ENCODE measurements at places on chromosomes 5 and 9. TPM values are rescaled to one million over a fixed set of nuclear protein-coding genes. Genes with fewer than 3 reads are reported as not detected.

DNA sequence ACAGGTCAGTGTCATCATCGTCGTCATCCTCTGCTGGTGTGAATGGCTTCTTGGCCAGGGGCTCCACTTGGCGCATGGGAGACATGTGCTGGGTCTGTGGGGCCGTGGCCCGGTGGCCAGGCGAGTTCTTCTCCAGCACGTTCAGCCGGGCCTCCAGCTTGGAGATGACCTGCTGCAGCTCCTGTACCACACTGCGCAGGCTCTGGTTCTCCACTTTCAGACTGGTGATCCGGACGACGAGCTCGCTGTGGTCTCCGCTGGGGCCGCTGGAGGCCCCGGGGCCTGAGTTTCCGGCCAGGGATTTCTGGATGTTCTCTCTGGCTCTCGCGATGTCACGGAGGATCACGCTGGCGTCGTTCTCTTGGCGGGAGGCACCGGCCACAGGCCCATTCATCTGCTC lies 40.6 kb downstream of the ZNF484 start:
- H3K27ac ChIP-seq: no peak overlapping the region
- H3K27me3 ChIP-seq: no peaks in the 10 kb centered on the region
- H3K4me1 ChIP-seq: no peaks in the 10 kb centered on the region
- no peak for DNase-seq
- H3K36me3 ChIP-seq: peaks cover 20% of the 10 kb centered on the region
- no peak overlapping the region for H3K4me3 ChIP-seq

GRCh38 chr9:15512204-15512603 lies 1.4 kb upstream of the PSIP1 start:
- H3K27me3 ChIP-seq: no peaks in the 10 kb centered on the region
- no peak overlapping the region for H3K4me3 ChIP-seq
- peaks cover 28% of the 10 kb centered on the region for H3K36me3 ChIP-seq
- H3K4me1 ChIP-seq: peaks cover 36% of the 10 kb centered on the region
- DNase-seq: no peak

GRCh38 chr5:119340597-119341218 lies 15.1 kb upstream of the TNFAIP8 start:
- peak; percentile 85 for DNase-seq
- H3K4me3 ChIP-seq: peak overlapping the region; percentile 77
- peaks cover 90% of the 10 kb centered on the region for H3K4me1 ChIP-seq

GRCh38 chr9:6873857-6874256 lies 116.1 kb downstream of the KDM4C start:
- H3K4me3 ChIP-seq: no peak overlapping the region
- no peaks in the 10 kb centered on the region for H3K27me3 ChIP-seq
- no peaks in the 10 kb centered on the region for H3K4me1 ChIP-seq

DNA sequence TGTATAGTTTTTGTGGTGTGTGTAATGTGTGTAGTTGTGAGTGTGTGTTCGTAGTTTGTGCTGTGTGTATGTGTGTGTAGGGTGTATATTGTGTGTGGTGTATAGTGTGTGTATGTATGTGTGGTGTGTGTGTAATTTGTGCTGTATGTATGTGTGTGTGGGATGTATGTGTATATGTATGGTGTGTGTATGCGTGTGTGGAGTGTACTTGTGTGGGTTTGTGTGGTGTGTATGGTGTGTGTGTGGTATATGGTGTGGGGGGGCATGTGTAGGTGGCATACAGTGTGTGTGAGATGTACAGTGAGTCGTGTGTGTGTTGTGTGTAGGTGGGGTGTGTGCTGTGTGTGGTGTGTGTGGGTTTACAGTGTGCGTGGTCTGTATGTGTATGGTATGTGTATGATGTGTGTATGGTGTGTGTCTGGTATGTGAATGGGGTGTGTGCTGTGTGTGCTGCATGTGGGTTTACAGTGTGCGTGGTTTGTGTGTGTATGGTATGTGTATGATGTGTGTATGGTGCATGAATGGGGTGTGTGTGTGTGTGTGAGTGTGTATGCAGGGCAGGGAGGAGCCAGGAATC lies 125.2 kb downstream of the GADD45G start:
- peaks cover 5% of the 10 kb centered on the region for H3K36me3 ChIP-seq
- peaks cover 10% of the 10 kb centered on the region for H3K4me1 ChIP-seq
- DNase-seq: no peak
- H3K27me3 ChIP-seq: peaks cover 4% of the 10 kb centered on the region

DNA sequence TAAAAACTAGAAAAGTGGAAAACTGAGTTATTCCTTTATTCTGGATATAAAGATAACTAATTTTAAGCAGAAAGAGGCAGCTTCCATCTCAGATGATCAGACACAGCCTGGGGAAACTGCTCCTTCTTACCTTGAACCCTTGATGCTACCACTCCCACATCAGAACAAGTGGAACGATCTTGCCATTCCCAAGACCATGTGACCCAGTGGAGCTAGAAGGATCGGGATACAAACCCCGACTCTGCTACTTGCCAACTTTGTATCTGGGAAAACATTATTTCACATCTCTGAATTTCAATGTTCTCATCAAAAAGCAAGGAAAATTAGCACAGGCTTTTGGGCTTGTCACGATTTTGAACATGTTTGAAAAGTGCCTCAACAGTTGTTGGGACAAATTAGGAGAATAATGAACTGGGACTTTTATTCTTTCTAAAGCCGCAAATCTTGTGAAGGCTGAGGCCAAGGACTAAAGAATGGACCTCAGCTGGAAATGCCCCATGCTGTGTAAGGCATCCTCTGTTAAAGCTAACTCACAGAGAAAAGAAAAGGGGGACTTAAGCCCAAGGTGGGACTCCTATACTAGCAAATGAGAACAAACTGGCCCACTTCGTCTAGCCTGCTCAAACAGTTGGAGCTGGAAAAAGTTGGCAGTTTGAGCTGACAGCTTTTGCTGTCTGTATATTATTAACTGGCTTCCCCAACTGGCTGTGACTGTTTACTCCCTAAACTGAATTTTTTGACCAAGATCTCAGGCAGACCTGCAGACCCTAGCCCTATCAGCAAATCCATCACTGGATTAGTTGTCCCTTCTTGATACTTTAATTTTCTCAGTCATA lies 552.3 kb downstream of the EFNA5 start:
- DNase-seq: no peak
- no peak overlapping the region for H3K27ac ChIP-seq
- no peaks in the 10 kb centered on the region for H3K36me3 ChIP-seq
- H3K4me3 ChIP-seq: no peak overlapping the region
- no peaks in the 10 kb centered on the region for H3K4me1 ChIP-seq
- H3K27me3 ChIP-seq: no peaks in the 10 kb centered on the region

CCDC192 gene
- total RNA-seq: not detected

ZBED3 gene
- 0.85 TPM for total RNA-seq
